ENCODE measurements at places on chromosomes 7 and 10.

GRCh38 chr7:68730964-68731363 is 867.3 kb upstream of the AUTS2 start:
- no peak for DNase-seq

DNA sequence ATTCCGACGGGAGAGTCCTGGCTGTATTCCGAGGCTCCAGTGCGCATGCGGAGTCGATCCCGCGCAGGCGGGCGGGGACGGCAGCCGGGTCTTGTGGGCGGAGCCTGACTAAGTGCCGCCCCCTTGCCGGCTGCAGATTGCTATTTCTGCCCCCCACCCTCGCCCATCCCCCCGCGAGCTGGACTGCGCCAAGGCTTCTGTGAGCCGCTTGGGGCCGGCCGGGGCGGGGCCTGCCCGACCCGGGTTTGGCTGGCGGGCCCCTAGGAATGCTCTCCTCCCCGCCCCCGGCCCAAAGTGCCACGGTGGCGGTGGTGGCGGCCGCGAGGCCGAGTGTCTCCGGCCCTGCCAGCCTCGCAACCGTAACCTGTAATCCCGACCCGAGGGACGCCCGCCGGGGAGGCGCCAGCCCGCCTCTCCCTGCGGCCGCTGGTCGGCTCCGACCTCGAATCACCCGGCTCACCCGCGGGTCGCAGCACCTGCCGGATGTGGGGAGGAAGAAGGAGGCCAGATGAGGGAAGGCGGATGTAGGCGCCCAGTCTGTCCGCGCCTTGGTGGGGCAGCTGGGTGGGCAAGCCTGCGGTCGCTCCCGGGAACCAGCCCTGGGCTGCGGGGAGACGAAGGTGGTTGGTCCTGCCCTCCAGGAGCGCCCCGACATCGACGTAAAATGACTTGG is 702 bp upstream of the KAZALD1 start:
- peak; percentile 87 for DNase-seq

- DNase-seq: peak; percentile 2
These were observed 1040.2 kb upstream of the SORCS1 start for GRCh38 chr10:108204528-108205305.

DNA sequence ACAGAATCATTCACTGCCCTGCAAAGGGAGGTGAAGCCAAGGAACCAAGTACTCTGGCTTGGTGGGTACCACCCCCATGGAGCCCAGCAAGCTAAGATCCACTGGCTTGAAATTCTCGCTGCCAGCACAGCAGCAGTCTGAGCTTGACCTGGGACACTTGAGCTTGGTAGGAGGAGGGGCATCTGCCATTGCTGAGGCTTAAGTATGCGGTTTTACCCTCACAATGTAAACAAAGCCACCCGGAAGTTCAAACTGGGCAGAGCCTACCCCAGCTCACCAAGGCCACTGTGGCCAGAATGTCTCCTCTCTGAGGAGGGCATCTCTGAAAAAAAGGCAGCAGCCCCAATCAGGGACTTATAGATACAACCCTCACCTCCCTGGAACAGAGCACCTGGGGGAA is 1050.0 kb upstream of the GHITM start:
- no peak for DNase-seq

- DNase-seq: no peak
These were observed 153.7 kb downstream of the CREB5 start for GRCh38 chr7:28565980-28566379.

DNA sequence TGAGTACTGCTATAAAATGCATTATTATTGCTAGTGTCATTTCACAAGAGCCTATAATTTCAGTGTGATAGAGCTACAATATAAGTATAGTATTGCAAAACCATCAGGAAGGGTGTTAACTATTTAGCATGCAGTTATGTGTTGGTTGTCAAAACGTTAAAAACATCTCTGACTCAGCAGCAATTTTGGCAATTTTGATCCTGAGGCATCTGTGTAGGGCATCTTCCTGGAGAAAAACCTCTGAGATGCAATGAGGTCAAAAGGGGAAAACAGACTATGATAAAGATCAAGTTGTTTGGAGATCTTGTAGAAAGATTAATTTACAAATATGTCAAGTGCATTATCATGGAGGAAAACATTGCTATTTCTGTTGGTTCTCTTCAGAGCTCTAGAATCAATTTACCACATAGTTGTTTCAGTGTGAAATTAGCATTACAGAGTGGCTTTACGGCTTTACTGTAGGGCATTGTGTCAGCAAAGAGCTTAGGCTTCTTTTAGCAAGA is 5.3 kb downstream of the CFTR start:
- no peak for DNase-seq

GRCh38 chr10:86393862-86394455 is 27.4 kb upstream of the GRID1 start:
- DNase-seq: no peak

- DNase-seq: no peak
These were observed 13.5 kb downstream of the GHITM start for GRCh38 chr10:84152769-84153168.

DNA sequence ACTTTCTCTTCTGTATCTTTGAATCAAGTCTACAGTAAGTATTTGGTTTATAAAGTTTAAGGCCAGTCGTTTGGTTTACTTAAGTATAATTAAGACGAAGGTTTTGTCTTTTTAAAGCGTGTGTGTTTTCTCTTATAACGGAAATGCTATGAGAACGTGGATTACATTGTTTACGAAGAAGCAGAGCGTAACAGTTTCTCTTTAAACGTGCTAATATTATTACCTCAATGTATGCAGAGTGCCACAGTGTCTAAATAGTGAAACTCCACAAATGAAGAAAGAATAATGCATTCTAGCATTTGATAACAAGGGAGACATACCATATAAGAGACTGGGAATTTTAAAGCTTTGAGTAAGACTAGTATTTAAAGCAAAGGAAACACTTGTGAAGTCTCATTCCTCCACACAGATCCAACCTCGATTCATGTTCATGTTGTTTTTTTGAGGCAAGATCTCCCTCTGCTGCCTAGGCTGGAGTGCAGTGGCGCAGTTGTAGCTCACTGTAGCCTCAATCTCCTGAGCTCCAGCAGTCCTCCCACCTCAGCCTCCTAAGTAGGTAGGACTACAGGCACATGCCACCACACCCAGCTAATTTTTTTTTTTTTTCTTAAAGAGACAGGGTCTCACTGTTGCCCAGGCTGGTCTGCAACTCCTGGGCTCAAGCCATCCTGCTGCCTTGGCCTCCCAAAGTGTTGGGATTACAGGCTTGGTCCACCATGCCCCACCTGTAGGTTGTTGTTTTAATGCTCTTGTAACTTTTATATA is 75.1 kb downstream of the ANKRD61 start:
- DNase-seq: peak; percentile 56

- no peak for DNase-seq
These were observed 213.0 kb upstream of the CHRM2 start for GRCh38 chr7:136655414-136655813.

DNA sequence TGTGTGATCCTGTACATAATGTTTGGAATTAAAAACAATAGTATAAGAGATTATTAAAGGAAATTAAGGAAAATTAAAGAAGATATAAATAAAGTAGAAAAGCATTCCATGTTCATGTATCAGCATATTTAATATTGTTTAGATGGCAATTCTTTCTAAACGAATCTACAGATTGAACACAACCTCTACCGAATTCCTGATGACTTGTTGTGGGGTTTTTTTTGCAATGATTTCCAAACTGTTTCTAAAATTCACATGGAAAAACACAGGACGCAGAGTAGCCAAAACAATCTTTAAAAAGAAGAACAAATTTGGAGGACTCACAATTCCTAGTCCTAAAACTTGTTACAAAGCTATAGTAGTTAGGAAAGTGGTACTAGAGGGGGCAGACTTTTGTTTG is 573.4 kb upstream of the IGFBP3 start:
- no peak for DNase-seq

- no peak for DNase-seq
These were observed 9.8 kb downstream of the NOD1 start for GRCh38 chr7:30468791-30469190.

DNA sequence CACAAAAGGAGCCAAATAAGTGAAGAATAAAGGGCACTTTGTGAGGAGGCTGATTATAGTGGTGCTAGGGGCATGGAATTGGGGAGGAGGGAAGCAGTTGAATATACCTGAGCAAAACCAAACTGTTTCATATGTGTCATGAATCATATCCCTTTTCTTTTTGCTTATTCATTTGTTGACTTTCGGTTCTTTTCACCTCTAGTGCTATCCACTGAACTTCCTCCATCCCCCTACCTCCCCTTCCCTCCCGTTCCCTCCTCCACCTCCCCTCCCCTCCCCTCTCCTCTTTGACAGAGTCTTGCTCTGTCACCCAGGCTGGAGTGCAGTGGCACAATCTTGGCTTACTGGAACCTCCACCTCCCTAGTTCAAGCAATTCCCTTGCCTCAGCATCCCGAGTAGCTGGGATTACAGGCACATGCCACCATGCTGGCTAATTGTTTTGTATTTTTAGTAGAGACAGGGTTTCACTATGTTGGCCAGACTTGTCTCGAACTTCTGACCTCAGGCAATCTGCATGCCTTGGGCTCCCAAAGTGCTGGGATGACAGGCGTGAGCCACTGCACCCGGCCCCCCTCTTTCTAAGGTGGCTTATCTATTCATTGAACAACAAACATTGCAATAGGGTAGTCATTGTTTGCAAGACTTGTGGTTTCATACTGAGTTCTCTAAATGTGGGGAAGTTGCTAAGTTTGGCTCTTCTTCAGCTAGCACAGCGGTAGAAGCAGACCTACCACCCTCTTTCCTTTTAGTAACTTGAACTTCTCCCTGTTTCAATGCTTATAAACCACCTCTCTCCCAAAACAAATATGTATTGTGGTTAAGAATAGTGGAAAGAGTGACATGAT is 150.4 kb upstream of the PRPS1L1 start:
- no peak for DNase-seq

- DNase-seq: no peak
These were observed 12.4 kb downstream of the POLL start for GRCh38 chr10:101575580-101576210.

DNA sequence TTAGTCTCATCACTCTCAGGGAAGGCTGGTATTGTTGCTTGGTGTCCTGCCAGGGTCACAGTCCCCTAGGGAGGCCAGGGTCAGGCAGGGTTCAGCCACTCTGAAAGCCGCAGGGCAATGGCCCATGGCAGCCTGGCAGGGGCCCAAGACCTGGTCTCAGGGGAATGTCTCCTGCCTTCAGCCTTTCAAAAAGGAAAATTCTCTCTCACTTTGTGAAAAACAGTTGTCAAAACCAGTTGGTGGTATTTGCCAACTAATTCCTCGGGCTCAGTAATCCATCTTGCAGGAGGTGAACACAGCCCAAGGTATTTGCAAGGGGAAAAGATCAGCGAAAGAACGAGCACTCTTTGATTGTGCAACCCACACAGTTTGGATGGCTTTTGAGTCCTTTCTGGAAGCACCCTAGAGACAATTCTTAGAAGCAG is 101.5 kb downstream of the JCAD start:
- DNase-seq: no peak

DNA sequence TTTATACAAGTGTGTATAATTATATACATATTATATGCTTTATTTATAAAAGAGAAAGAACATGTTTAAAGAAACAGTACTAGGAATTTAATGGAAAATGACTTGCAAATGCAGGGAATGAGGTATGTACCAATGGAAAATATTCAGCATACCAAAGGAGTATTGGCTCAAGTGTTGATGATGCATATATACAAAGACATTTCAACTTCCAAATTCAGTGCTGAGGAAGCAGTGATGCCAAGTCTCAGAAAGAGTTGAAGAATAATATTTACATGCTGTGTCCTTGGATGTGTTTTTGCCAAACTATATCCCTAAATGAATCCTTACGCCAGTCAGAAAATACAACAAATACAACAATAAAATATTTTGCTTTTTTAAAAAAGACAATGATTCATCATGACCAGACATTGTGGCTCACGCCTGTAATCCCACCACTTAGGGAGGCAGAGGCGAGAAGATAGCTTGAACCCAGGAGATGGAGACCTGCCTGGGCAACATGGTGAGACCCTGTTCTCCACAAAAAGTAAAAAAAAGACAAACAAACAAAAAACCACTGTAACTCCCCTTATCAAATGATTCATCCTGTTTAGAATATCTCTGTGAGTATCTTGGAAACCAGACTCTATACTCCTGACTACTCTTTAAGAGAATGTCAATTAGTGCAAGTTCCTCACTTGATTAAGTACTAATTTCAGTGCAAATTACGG is 157.2 kb downstream of the CHRM2 start:
- no peak for DNase-seq

DNA sequence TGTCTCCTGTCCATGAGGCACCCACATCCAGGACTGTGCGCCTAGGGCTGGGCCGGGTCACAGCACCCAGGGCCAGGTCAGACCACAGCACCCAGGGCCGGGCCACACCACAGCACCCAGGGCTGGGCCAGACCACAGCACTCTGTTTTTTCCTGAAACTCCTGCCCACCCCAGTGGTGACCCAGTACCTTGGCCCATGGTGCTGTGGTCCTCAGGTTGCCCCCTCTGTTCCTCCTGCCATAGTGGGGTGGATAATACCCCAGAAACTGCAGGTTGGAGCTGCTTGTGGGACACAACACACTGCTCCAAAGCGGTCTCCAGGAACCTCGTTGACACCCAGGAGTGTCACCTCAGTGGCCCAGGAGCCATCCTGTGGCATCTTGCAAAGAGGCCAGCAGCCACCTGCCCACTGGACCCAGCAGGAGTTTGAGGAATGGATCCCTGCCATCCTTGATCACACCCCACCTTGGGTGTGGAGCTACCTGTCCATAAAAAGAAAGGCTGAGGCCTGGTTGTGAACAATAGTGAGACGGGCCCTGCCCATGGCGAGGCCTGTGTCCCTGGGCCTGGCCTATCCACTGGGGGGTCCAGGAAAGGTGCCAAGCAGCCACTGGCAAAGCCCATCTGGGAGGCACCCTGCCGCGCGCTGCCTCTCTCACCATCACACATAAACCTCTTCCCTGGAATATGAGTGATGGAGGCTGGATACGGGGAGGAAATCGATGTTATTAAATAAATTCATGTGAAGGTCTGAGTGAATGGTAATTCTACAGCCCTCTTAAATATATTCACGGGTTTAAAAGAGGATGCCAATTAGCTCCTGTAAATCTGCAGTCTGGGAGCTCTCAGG is 89.0 kb downstream of the NKX6-2 start:
- DNase-seq: no peak

DNA sequence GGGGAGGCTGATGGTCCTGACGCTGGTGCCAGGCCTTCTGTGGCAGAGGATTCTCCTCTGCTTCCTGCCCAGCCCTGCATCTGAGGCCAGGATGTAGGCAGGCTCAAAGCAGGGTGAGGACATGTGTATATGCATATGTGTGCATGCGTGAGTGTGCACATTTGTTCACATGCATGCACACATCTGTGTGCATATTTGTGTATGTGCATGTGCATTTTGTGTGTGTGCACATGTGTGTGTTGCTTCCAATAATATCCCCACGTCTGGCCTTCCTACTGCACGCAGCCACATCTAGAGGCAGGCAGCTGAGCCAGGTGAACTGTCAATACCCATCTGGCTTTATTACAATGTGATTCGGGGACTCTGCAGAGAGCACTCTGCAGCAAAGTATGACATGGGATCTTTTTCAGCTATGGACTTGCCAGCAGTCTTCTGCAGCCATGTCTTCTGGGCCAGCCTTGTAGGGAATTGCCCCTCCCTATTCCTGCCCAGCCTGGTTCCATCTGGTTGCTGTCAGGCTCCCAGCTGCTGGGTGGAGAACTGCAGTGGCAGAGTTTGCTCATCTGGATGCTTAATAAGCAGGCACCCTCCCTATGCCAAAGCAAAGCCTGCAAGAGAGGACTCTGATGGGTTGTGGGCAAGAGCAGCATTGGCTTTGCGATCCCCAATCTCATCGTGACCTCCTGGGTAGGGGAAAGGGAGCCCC is 140.7 kb downstream of the PFKFB3 start:
- no peak for DNase-seq

- DNase-seq: peak; percentile 96
These were observed 1.3 kb downstream of the ABCB1 start for GRCh38 chr7:87599336-87599735.

- no peak for DNase-seq
These were observed 17.4 kb upstream of the ASZ1 start for GRCh38 chr7:117444646-117445045.
